ENCODE measurements at places on chromosomes 1 and 21.

DNA sequence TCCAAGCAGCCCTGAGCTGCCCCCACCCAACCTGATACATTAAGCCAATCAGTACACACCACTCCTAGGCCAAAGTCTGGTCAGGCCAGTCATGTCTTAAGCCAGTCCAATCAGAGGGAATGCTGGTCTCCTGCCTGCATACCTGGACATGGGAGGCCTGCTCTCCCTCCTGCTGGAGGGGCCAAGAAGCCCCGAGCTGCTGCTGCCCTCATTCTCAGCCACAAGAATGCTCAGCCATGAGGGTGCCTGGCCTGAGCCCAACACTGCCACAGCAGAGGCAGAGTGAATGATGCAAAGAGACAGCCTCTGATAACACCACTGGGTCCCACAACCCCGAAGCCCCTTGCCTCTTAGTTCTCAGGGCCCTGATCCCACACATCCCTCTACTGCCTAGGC is 23.0 kb downstream of the CHD5 start:
- DNase-seq, result no peak

DNA sequence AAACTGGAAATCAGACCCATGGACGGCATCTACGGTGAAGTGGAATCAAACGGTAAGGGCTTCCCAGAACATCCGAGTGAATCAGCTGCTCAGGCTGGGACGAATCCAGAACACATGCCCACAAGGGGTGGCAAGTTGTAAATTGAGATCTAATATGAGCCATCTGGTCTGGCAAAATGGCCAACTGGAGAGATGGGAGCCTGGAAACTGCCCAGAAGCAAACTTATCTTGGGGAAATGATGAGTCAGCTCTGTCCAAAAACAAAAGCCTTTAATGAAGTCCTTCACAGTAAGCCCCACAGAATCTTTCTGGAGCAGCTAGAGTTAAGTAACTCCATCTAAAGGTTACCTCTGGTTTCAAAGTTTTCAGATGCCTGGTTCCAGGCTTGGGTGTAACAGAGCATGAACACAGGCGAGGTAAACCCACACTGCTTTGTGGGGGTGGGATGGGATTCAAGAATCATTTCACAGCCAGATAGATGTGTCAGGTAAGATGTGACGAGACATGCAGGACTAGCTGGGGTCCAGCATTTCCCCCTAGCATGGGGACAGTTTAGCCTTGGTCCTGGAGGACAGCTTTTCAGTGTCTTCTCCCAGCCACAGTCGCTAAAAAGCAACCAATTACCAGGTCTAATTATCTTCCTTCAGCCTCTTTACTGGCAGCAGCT is 10.5 kb upstream of the SRP9 start:
- DNase-seq, result no peak

DNA sequence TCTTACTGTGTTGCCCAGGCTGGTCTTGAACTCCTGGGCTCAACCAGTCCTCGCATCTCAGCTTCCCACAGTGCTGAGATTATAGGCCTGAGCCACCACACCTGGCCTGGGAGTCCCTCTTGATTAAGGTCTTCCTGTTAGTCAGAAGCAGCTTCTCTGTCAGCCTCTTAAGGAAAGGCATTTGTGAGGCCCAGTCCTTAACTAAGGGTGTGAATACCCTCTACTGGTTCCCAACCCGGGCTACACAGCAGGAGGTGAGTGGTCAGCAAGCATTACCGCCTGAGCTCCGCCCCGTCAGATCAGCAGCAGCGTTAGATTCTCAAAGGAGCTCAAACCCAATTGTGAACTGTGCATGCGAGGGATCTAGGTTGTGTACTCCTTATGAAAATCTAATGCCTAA is 117.2 kb downstream of the DYRK1A start:
- no peak for DNase-seq

- no peak for DNase-seq
Measured at GRCh38 chr1:109425391-109426280, 612 bp downstream of the PSMA5 start.
